Astrocyte (in vitro differentiated cells and primary cell): ENCODE measurements at places on chromosomes 12 and 14. TPM values are rescaled to one million over a fixed set of nuclear protein-coding genes. Genes with fewer than 3 reads are reported as not detected.

DNA sequence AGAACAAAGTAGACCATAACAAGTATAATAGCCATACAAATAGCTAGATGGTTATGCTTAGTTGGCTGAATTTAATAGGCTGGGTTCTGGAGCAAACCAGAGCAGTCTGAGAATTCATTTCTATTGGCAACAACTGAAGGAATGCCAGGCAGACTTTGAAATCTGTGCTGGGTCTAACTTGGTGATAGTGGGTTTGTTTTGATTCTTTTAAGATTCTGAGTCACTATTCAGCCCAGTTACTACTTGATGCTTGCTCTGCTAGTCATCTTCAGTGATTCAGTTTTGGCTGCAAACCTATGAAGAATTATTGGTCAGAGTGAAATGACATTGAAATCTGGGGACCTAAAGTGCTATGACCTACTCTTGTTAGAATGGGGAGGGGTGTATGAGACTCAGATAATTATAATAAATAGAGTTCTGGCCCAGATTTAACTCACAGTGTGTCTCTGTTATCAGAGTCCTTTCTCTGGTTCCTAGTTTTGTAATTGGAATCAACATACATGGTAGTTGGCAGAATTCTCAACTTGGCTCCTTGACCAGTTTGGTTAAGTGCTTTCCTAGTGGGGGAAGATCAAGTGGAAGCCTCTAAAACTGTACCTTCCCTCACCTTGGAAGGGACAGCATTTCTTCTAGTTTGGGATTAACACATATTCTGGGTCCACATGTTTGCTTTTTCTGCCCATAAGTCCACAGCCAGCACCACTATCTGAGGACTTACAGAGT is 43.5 kb downstream of the MNAT1 start:
- H3K4me3 ChIP-seq, result no peak overlapping the region
- no peaks in the 10 kb centered on the region for H3K27me3 ChIP-seq
- H3K27ac ChIP-seq, result peak overlapping the region; percentile 83
- peaks cover 34% of the 10 kb centered on the region for H3K4me1 ChIP-seq
- no peaks in the 10 kb centered on the region for H3K36me3 ChIP-seq
- peak; percentile 95 for DNase-seq

GRCh38 chr12:113422886-113423669 is 898 bp downstream of the SDSL start:
- peak overlapping the region; percentile 69 for H3K4me3 ChIP-seq
- H3K27ac ChIP-seq, result peak overlapping the region; percentile 35
- DNase-seq, result no peak
- H3K4me1 ChIP-seq, result peaks cover 10% of the 10 kb centered on the region

DNA sequence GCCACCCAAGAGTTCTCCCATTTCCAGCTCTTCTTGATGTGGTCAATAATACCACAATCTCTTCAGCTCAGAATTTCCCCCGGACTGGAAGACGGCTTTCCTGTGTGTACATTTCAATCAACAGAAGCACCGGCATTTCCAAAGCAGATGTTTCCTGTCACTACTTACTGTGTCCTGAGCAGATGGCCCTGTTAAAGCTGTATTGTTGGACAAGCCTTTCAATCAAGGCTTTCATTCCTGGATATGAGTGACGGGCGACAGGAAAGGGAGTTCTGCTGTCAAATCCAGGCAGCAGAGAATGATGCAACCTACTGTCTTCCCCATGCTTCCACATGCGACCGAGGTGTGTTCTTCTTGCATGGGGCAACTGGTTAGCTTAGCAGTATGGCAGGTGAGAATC is 76.4 kb upstream of the CCDC60 start:
- DNase-seq, result no peak
- no peaks in the 10 kb centered on the region for H3K27me3 ChIP-seq
- no peaks in the 10 kb centered on the region for H3K36me3 ChIP-seq

GRCh38 chr12:58295268-58295667 is 353.9 kb downstream of the ATP23 start:
- H3K4me3 ChIP-seq, result no peak overlapping the region
- H3K27me3 ChIP-seq, result no peaks in the 10 kb centered on the region
- H3K4me1 ChIP-seq, result no peaks in the 10 kb centered on the region
- H3K36me3 ChIP-seq, result no peaks in the 10 kb centered on the region

DNA sequence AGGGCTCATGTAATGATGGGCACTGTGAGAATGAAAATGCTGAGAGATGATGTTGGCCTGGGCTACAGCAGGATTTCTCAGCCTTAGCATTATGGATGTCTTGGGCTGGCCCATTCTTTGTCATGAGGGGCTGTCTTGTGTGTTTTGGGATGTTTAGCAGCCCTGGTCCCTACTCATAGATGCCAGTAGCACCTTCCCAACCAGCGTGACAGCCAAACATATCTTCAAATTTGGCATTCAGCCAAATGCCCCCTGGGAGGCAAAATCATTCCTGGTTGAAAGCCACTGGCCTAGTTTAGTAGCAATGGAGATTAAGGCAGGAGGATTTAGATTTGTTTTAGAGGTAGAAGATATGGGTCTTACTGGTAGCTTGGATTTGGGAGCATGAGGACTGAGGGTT is 26.6 kb downstream of the UBE3B start:
- DNase-seq, result no peak
- peaks cover 48% of the 10 kb centered on the region for H3K36me3 ChIP-seq
- H3K4me1 ChIP-seq, result no peaks in the 10 kb centered on the region
- H3K27me3 ChIP-seq, result no peaks in the 10 kb centered on the region
- no peak overlapping the region for H3K4me3 ChIP-seq
- H3K27ac ChIP-seq, result no peak overlapping the region

DNA sequence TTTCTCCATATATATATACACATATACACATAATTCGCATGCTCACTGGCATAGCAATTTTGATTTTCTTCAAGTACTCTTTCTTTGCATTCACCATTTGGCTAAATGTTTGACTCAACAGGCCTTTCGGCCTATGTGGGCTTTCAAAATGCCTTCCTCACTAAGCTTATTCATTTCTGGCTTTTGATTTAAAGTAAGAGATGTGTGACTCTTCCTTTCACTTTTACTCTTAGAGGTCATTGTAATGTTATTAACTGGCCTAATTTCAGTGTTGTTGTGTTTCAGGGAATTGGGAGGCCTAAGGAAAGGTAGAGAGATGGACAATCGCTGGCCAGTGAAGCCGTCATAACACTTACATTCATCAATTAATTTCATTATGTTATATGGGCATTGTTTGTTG is 14.5 kb upstream of the KLRD1 start:
- DNase-seq, result no peak
- H3K27me3 ChIP-seq, result no peaks in the 10 kb centered on the region
- no peaks in the 10 kb centered on the region for H3K4me1 ChIP-seq
- H3K36me3 ChIP-seq, result no peaks in the 10 kb centered on the region

ALKBH2 gene
- total RNA-seq, result 5.1 and 6.0 TPM in 2 replicates

CPNE6 gene
- total RNA-seq, result not detected in 2 replicates

KLRK1 gene
- total RNA-seq, result 0.73 and 1.1 TPM in 2 replicates

DNA sequence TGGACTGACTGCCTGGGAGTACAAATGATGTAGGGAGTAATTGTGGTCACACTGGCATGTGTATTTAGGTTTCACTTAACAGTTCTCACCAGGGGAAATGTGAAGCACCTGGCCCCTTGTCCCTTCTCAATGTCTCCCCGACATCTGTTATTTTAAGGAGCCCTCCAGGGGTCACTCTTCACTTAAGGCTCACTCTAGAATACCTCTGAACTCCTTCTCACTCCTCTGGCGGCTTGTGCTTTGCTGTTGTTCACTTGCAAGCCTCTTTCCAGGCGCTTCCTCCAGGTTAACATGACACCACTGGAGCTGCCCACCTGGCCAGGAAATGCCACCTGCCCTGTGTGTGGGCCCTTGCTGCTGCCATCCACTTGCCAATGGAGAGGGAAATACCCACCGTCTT is 56.5 kb upstream of the GZMB start:
- DNase-seq, result no peak
- H3K36me3 ChIP-seq, result no peaks in the 10 kb centered on the region
- no peaks in the 10 kb centered on the region for H3K27me3 ChIP-seq
- no peak overlapping the region for H3K27ac ChIP-seq
- H3K4me3 ChIP-seq, result no peak overlapping the region

DNA sequence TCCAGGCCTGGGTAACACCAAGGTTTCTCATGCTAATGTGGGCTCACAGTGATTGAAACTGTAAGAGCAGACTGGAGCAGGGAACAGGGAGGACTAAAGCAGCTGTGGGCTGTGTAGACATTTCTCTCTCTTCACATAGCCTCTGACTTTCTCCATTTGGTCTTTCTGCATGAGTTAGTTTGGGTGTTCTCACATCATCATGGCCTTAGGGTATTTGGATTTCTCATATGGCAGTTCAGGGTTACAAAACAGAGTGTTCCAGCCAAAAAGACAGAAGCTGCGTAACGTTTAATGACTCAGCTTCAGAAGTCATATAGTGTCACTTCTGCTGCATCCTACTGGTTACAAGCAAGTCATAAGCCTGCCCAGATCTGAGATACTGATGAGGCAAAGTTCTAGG is 52.0 kb upstream of the OSBPL8 start:
- H3K4me1 ChIP-seq, result no peaks in the 10 kb centered on the region
- no peaks in the 10 kb centered on the region for H3K27me3 ChIP-seq
- no peaks in the 10 kb centered on the region for H3K36me3 ChIP-seq
- DNase-seq, result peak; percentile 63
- H3K27ac ChIP-seq, result no peak overlapping the region
- no peak overlapping the region for H3K4me3 ChIP-seq

DNA sequence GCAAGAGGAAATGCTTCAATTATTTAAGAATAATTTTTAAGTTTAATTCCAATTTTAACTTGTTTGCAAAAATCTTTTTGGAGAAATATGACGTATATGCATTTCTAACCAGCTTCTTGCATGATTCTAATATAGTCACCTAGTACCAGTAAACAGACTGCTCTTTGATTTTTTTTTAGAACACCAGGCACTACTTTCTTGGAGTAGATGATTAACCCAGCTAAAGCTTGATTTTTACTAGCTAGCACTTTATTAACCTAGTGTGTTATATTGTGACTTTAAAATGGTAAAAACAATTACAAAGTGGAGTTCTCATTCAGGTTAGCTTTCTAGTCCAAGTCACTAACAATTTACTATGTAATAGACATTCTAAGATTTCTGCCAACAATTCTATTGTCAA is 32.6 kb upstream of the FGD4 start:
- no peak overlapping the region for H3K27ac ChIP-seq
- DNase-seq, result no peak
- H3K4me3 ChIP-seq, result no peak overlapping the region
- H3K4me1 ChIP-seq, result peaks cover 4% of the 10 kb centered on the region
- H3K27me3 ChIP-seq, result no peaks in the 10 kb centered on the region

NYNRIN gene
- 25.4 and 32.0 TPM in 2 replicates for total RNA-seq

DNA sequence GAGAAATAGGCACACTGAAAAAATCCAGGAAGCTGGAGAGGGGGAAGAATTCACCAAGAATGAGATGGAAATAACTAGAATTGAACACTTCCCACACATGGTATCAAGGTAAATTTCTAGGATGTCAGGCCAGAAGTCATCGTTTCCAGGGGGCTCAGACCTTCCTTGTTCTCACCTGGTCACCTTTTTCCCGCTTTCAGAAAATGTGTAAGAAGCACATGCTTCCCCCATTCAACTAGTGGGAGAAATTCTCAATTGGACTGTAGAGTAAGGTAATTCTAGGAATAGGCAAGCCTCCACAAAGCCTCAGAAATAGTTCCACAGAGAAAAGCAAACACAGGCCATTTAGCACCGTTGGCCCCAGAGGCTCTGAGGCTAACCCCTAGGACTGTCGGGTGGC is 2.8 kb upstream of the PTMS start:
- H3K27ac ChIP-seq, result peak overlapping the region; percentile 72
- peak overlapping the region; percentile 13 for H3K4me3 ChIP-seq
- DNase-seq, result no peak
- H3K36me3 ChIP-seq, result no peaks in the 10 kb centered on the region
- H3K27me3 ChIP-seq, result no peaks in the 10 kb centered on the region

- no peaks in the 10 kb centered on the region for H3K27me3 ChIP-seq
- no peaks in the 10 kb centered on the region for H3K36me3 ChIP-seq
- no peak overlapping the region for H3K4me3 ChIP-seq
- no peak overlapping the region for H3K27ac ChIP-seq
Observed at GRCh38 chr12:29071099-29071498, 78.0 kb upstream of the FAR2 start.

LRIG3 gene
- total RNA-seq, result 96.0 and 129 TPM in 2 replicates

- H3K36me3 ChIP-seq, result no peaks in the 10 kb centered on the region
- DNase-seq, result no peak
- no peaks in the 10 kb centered on the region for H3K27me3 ChIP-seq
- H3K4me1 ChIP-seq, result peaks cover 15% of the 10 kb centered on the region
- H3K27ac ChIP-seq, result no peak overlapping the region
Observed at GRCh38 chr14:31947076-31947475, 130.0 kb upstream of the ARHGAP5 start.

OR6C70 gene
- total RNA-seq, result not detected in 2 replicates

PLCZ1 gene
- total RNA-seq, result not detected in 2 replicates

IPO8 gene
- total RNA-seq, result 39.2 and 41.0 TPM in 2 replicates
